ENCODE measurements at places on chromosomes 12 and 14. TPM values are rescaled to one million over a fixed set of nuclear protein-coding genes. Genes with fewer than 3 reads are reported as not detected.
A peak's percentile ranks its signal among the peaks of the same experiment; 100 is the strongest.

- peak; percentile 99 for DNase-seq
These were observed at the start of gene SNX6 for GRCh38 chr14:34629657-34630529. Gene SNX6, minus strand, starts transcription at chr14:34630148. Its CDS starts 32 bp downstream, at chr14:34630116.

GRCh38 chr14:32400480-32400879 lies 71.4 kb downstream of the AKAP6 start:
- DNase-seq = no peak

- DNase-seq = no peak
These were observed 84.2 kb downstream of the EFCAB11 start for GRCh38 chr14:89870316-89870715.

LRIG3 gene
- 96.1 TPM for total RNA-seq

GRCh38 chr12:114679942-114680341 lies 4.0 kb downstream of the TBX3 start:
- peak; percentile 10 for DNase-seq
